ENCODE measurements at places on chromosomes 6 and 20. TPM values are rescaled to one million over a fixed set of nuclear protein-coding genes. Genes with fewer than 3 reads are reported as not detected.

GABBR1 gene
- total RNA-seq = 4.9 TPM

TTBK1 gene
- not detected for total RNA-seq

XKR7 gene
- total RNA-seq = 0.02 TPM

PCK1 gene
- total RNA-seq = 0.26 TPM

EDN1 gene
- total RNA-seq = 3.2 TPM

TSBP1 gene
- total RNA-seq = not detected

GPR63 gene
- 0.08 TPM for total RNA-seq

PDE10A gene
- total RNA-seq = 3.6 TPM

GUCA1A gene
- total RNA-seq = not detected

ABHD16B gene
- not detected for total RNA-seq

EPHA7 gene
- total RNA-seq = 0.32 TPM

SLC52A3 gene
- 1.1 TPM for total RNA-seq

MYLK4 gene
- total RNA-seq = 1.4 TPM

SLC17A2 gene
- total RNA-seq = not detected

VSTM2L gene
- total RNA-seq = 0.49 TPM

BANF2 gene
- not detected for total RNA-seq

TNF gene
- total RNA-seq = 0.81 TPM
